CD8-positive, alpha-beta T cell (primary cell): ENCODE measurements at places on chromosomes 7 and 10.

DNA sequence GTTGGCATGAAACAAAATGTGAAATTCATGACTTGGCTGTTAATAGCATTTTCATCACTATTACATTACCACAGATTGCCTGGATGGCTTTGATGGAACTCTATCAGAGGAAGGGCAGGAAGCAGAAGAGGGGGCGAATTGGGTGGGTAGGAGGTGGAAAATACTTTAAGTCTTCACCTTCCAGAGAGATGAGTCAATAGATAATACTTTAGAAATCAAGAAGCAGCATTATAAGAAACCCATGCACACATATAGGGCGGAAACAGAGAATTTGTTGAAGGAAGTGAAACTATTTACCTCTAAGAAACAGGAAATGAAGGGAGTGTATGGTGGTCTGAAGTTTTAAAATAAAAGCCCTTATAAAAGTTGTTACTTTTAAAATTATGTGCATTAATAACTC, 152.1 kb upstream of the TARP start:
- DNase-seq = no peak

- DNase-seq = no peak
Observed at GRCh38 chr7:130131964-130132875, 61.9 kb downstream of the KLHDC10 start.

DNA sequence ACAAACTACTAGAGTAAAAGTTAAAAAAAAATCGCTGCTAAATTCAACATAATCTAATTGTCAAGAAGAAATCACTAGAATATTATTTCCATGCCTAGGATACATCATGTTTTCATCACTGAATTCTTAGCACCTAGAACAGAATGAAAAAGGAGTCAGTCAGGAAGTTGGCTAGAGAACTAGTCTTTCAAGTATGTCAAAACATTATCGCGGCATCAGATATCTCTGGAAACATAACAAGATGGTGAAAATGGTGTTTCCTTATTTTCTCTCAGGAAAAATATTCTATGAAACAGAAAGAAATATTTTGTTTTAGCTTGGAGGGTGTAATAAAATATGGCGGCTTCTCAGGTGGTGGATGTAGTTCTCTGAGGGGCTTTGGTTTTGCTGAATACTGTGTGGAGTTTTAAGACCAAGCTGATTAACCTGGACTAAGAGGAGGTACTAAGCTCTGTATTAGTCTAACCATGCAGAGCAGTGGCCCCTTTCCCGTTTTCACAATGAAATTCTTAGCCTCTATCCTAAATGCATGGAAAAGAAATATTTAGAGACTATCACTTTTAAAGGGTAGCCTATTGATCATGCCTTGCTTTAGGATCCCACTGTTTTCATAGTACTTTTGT, 205.6 kb downstream of the MDFIC start:
- DNase-seq = no peak

GRCh38 chr7:29320577-29320976, 126.0 kb downstream of the CHN2 start:
- DNase-seq = no peak

DNA sequence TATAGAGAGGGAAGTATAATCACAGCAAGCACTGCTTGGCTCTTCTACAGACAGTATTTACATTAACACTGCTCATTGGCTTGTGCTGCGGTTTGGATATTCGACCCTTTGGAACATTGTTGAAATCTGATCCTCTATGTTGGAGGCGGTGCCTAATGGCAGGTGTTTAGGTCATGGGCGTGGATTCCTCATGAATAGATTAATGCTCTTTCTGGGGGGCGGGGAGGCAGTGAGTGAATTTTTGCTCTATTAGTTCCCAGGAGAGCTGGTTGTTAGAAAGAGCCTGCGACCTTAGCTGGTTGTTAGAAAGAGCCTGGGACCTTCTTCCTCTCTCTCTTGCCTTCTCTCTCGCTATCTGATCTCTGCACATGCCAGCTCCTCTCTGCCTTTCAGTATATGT, 77.3 kb upstream of the SVIL start:
- no peak for DNase-seq

DNA sequence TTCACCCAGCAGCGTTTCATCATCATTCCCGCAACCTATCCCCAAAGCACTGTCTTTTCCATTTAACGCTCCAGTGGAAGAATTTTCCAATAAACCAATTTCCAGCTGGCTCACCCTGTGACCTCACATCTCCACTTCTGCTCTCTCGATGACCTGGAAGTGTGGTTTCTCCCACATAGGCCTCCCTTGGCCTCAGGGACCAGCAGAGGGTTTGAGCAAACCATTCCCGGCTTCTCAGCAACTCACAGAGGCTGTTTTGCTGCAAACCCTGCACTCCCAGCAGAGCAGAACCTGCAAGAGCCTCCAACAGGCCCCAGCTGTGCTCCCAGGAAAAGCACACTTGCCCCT, 523.0 kb upstream of the FOXK1 start:
- no peak for DNase-seq

DNA sequence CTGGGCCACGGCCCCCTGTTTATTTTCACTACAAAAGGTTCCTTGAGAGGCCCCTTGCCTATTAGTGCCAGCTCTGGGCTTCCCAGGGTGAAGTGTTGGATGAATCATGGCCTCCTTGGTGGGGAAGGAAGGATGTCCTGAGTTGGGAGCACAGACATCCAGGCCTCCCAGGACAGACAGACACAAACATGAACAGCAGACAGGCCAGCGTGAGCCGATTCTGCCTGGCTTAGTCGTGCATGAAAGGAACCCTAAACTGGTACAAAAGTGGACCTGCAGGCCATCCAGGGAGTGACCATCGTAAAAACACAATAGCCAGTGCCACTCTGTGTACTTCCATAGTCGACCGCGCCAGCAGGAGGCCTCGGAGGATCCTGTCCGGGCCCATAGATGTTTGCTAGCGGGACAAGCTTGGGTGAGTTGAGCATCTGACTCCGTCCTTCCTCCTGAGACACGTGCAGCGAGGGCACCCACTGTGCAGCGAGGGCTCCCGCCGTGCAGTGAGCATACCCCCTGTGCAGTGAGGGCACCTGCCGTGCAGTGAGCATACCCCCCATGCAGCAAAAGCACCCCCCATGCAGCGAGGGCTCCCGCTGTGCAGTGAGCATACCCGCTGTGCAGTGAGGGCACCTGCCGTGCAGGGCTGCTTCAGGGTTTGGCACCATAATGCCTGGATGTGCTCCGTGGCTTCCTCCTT, 51.3 kb upstream of the PRKAR1B start:
- DNase-seq = no peak

DNA sequence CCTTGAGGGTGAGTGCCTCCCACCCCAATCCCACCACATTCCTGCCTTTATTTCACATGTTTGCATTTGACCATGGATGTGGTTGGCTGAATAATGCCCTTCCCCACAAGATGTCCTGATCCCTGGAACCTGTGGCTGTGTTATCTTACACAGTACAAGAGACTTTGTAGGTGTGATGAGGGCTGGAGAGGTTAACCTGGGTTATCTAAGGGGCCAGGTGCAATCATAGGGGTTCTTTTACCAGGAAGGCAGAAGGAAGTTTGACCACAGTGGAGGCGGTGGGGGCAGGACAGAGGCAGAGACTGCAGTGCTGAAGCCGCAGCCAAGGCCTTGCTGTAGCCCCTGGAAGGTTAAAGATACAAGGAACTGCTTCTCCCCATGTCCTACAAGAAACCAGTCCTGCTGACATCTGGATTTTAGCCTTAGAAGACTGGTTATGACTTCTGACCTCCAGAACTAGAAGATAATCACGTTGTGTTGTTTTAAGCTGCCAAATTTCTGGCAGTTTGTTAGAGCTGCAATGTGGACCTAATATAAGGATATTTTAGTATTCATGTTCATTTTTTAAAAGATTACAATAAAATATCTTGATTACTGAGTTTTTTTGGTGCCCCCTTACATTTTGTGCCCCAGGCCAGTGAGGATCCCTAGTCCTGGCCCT, 136.6 kb downstream of the ARHGAP22 start:
- no peak for DNase-seq

DNA sequence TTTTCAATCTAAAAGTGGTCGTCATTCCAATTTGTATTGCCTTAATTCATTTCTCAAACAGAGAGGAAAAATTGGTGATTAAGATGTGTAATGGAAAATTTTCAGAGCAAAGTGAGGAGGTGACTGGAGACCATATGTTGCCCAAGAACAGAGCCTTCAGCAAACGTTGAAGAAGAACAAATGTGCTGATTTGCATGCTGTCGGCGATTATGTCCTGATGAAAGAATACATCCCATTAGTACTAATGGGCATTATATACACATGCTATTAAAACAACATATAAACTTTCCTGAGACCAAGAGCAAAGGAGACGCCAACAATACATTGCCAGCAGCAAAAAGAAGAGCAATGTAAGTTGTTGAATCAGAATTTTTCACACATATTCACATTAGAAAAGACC, 100.0 kb upstream of the ARID5B start:
- DNase-seq = no peak

DNA sequence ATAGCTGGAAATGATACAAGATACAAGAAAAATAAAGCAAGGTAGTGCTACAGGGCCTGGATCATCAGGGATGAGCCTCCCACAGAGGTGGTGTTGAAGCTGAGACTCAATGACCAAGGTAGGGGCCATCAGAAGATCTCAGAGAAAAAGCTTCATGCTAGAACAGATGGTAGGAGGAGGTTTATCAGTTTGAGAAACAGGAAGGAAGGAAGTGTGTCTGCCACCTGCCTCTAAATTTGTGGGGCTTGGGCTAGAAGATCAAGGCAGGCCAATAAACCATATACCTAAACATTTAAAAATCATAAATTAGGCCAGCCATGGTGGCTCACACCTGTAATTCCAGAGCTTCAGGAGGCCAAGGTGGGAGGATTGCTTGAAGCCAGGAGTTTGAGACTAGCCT, 410.8 kb upstream of the PRKCQ start:
- DNase-seq = no peak

GRCh38 chr7:20200361-20200760, 16.8 kb downstream of the MACC1 start:
- no peak for DNase-seq

- no peak for DNase-seq
Observed at GRCh38 chr10:28054228-28054860, 55.5 kb upstream of the ODAD2 start.

GRCh38 chr7:101814991-101815825, 2.2 kb upstream of the CUX1 start:
- peak; percentile 72 for DNase-seq

GRCh38 chr10:48457949-48458661, 146.8 kb downstream of the ARHGAP22 start:
- no peak for DNase-seq

DNA sequence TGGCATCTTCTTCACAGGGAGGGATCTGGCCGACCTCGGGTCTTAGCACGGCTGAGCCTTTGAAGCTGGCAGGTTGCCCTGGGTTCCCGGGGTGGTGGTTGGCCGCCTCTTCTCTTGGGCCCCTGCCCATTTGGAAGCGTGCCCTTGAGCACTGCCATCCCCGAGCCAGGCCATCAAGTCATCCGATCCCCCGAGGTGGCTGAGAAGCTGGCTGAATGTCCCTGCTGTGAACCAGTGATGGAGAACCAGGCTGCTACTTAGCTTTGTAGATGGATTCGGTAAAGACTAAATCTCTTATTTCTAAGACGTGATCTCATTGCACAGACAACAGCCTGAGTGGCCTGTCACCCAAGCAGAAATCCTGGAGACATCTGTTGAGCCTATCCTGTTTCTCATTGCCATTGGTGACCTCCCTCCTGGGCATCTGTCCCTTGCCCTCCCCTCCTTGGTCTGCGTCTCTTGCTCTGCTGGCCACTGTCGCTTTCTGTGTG, 74.3 kb downstream of the GRK5 start:
- DNase-seq = no peak

DNA sequence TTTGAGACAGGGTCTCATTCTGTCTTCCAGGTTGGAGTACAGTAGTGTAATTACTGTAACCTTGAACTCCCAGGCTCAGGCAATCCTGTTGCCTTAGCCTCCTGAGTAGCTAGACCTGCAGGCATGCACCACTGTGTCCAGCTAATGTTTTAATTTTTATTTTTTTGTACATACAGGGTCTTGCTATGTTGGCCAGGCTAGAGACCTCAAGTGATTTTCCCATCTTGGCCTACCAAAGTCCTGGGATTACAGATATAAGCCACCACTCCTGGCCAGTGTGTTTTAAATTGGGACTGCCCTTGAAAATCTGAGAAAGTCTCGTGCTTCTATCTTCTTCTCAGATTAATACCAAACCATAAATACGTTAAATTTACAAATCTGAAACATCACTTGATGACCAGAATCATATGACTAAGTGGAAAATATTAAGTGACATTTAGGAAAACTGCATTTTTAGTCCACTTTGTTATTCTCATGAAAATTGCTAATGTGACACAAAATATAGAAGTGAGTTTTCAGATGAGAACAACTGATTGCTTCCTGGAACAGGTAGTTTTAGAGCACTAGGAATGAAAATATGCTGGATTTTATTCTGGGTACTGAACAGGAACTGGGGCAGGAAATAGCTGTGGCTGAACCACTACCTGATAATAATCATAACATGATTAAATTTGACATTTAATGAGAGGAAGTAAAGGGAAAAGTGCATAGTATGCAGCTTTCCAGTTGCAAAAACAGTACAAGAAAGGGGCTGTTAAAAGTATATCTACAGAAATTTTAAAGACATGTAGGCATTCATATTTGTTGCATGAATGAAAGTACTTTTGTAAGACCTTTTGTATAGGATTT, 4.2 kb downstream of the PHTF2 start:
- no peak for DNase-seq

DNA sequence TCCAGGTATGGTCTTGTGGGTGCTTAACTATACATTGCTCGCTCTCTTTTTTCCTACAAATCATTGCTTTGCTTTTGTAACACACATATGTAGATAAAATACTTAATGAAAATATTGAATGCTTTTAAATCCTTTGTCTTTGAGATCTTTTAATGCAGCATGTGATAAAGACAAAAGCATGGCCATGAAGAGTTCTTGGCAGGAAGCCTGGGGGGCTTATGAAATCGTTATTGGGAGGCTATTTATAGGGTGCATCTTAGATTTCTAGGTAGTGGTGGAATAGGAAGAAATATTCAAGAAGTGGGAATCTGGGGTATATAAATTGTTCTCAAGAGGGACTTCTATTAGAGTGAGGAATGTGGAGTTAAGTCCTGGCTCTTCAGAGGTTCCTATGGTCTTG, 21.9 kb downstream of the UBE2D1 start:
- DNase-seq = no peak

DNA sequence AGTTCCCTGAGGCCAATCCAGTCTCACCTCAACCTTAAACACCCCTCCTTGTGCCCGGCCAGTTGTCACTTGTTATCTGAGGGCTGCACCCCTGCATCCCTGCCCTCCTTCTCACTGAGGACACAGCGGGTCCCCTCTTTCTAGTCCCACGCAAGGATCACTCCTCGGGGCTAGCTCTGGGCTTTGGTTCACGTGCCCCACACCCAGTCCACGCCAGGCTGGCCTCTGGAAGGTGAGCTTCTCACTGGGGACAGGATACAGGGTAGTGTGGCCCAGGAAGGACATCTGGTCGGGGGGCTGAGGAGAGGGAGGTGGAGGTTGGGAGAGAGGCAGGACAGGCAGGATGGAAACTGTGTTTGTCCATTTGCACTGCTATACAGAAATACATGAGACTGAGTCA, 25.5 kb downstream of the UPP1 start:
- no peak for DNase-seq

GRCh38 chr7:117480978-117481377, 1.2 kb downstream of the CFTR start:
- no peak for DNase-seq

- DNase-seq = no peak
Observed at GRCh38 chr10:122293961-122294380, 22.9 kb downstream of the BTBD16 start.

- no peak for DNase-seq
Observed at GRCh38 chr7:154696556-154696955, 306.4 kb downstream of the PAXIP1 start.

- no peak for DNase-seq
Observed at GRCh38 chr7:75849573-75849972, 29.3 kb upstream of the RHBDD2 start.

GRCh38 chr10:107071301-107071700, 93.2 kb downstream of the SORCS1 start:
- DNase-seq = no peak
